ENCODE measurements at places on chromosomes 4 and X. TPM values are rescaled to one million over a fixed set of nuclear protein-coding genes. Genes with fewer than 3 reads are reported as not detected.
A peak's percentile ranks its signal among the peaks of the same experiment; 100 is the strongest.

DNA sequence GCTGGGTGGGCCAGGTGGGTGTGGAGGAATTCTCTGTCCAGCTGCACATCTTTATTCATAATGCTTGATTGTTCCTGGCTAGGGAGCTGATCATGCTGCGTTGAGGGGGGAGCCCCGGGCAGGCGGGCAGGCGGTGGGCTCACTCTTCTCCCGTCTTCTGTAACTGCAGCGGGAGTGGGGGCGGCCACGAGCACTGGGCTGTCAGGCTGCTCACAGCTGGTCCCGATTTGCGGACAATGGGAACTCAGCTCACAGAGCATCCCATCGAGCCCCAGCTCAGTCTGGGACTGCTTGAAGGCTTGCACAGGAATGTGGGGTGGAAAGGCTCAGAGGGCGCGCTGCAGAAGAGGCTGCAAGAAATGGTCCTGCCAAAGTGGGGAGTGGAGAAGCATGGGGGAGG, 63.8 kb downstream of the EFNB1 start:
- DNase-seq, result no peak

DNA sequence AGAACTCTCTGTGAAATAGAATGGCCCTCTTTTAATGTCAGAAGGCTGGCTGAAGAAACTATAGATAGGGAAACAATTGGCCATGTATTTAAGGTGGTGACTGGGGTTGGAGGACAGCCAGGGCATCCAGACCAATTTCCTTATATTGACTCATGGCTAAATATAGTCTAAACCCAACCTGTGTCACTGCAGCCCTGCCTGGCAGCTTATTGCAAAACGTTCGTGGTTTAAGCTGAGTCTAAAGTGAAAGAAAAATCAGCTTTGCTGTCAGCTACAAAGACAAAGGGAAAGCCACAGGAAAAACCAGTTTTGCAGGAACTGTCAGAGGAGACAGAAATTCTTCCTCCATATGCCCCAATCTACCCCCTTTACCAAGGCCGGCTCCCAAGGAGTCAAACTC, 902.8 kb upstream of the NDST4 start:
- DNase-seq, result no peak

DNA sequence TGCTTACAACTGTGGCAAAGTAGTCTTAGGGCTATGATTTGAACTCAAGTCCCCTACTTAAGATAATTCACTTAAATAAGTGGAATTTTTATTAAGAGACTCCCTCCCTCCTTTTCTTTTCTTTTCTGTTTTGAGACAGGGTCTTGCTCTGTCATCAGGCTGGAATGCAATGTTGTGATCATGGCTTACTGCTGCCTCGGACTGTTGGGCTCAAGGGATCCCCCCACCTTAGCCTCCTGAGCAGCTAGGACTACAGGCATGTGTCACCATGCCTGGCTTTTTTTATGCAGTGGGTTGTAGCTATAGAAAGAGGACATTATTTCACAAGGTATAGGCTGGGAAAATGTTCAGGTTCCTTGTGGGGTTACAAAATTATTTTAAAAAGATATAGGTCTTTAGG, 19.2 kb downstream of the DIAPH2 start:
- DNase-seq, result no peak

- no peak for DNase-seq
Measured at GRCh38 chr4:57034520-57034919, 55.8 kb downstream of the POLR2B start.

GRCh38 chr4:144575181-144575580, 70.8 kb upstream of the HHIP start:
- DNase-seq, result no peak

- no peak for DNase-seq
Measured at GRCh38 chrX:118541482-118541881, 45.9 kb downstream of the DOCK11 start.

DNA sequence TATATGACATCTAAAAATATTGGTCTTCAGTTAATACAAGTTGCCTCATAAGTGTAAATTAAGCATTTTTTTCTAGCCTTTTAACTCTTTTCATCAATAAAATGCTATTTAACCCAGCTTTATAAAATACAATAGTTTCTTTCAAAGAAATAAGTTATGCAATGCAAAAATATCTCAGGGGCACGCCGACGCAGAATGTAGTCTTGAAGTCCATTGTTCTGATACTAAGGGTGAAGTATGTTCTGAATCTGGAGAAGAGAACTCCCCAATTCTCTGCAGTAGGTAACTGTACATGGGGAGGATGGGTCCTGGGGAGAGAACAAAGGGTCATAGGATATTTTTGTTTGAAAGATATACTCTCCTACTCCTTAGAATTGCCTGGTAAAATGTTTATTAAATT, 256.6 kb upstream of the NDST4 start:
- DNase-seq, result no peak

DNA sequence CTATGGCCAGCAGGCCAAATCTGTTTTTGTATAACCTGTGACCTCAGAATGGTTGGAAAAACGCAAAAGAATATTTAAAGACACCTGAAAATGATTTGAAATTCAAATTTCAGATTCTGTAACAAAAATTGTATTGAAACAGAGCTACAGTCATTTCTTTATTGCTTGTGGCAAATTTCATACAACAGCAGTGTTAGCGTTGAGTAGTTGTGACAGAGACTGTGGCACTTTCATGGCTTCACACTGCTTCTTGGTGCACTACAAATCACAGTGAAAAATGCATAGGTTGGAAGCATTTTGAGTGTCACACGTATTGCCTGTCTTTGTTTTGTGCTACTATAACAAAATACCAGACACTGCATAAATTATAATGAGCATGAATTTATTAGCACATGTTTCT, 12.2 kb upstream of the PARM1 start:
- DNase-seq, result no peak

DNA sequence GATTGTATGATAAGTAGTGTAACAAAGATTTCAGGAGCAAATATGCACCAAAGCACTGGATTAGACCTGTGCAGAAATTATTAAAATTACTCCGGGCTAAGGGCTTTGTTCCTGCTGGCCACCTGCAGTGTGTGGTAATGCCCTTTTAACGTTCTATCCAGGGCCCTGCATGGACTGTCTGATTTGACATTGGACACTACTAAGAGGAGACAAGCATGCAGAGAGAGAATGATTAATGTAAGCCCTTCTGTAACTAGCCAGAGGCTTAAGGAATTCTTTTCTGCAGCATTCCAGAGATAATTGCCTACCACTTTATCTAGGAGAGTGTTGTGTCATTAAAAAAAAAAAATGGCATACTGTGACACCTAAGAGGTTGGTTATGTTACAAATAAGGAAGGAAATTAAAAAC, 117.0 kb downstream of the PCDH7 start:
- DNase-seq, result no peak

- no peak for DNase-seq
Measured at GRCh38 chr4:58587856-58588255, 1477.7 kb upstream of the IGFBP7 start.

DNA sequence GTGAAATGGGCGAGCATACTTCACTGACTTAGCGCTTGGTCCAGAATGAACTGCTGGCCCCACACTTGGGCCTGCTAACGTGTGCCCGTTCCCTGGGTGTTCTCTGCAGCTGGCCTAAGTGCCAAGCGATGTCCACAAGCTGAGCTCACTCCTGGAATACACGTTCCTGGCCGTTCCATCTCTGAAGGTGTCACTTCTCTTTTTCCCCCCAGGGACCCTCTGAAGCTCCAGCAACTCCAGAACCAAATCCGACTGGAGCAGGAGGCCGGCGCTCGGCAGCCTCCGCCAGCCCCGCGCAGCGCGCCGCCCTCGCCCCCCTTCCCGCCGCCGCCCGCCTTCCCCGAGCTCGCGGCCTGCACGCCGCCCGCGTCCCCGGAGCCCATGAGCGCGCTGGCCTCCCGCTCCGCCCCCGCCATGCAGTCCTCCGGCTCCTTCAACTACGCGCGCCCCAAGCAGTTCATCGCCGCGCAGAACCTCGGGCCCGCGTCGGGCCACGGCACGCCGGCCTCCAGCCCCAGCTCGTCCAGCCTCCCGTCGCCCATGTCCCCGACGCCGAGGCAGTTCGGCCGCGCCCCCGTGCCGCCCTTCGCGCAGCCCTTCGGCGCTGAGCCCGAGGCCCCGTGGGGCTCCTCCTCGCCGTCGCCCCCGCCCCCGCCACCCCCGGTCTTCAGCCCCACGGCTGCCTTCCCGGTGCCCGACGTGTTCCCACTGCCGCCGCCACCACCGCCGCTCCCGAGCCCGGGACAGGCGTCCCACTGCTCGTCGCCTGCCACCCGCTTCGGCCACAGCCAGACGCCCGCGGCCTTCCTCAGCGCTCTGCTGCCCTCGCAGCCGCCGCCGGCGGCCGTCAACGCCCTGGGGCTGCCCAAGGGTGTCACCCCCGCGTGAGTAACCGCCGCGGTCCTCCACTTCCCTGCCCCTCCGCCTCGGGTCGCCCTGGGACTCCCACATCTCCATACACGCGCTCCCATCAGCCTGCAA, 132.3 kb downstream of the CBR4 start:
- no peak for DNase-seq

DNA sequence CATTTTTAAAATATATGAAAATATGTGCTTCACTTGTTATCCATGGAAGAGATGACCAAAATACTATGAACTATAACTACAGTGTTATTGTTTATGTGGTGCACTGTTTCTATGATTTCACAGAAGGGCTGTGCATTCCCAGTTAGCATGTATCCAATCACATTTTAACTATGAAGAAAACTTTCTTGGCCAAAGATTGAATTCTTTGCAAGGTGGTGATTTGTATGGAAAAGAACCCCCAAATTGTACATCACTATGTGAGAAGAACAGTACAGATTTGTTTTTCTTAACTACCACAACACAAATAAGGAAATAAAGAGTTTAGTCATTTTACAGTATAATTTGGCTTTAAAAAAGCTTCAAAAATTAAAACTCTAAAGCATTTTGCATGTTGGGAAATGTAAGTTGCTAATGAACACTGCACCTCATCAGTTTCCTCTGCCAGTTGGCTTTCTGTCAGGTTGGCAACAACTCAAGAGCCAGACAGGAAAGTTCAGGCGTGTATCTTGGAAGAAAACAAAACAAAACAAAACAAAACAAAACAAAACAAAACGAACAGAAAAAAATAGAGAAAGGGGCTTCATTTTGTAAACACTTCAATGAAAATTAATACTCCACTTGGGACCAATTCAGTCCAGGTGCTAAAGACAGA, 237.0 kb downstream of the SCFD2 start:
- no peak for DNase-seq

- DNase-seq, result no peak
Measured at GRCh38 chr4:56438766-56439165, 2.7 kb downstream of the PAICS start.

DNA sequence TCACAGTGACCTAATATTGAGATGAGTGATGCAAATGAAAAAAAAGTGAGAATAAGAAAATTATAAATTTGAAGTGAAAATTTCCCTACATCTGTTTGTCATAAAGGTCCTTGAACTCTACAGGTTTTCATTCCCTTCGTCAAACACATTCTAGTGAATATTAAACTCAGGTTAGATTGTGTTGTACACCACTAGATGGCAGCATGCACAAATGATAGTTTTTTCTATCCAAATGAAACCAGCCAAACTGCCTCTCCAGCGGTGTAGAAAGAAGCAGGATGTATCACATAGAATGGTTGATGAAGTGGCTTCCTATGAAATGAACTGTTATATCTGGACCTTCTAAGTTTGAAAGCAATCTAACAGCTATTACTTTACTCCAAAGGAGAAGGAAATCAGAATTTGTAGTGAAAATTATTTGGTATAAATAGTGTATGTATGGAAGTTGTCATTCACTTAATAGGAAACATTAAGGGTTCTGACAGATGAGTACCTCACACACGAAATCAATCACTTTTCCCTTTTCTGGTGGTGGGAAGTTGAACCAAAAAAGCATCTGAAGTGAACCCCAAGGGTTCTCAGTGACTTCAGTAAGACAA, 382.7 kb downstream of the UNC5C start:
- DNase-seq, result peak; percentile 58

DNA sequence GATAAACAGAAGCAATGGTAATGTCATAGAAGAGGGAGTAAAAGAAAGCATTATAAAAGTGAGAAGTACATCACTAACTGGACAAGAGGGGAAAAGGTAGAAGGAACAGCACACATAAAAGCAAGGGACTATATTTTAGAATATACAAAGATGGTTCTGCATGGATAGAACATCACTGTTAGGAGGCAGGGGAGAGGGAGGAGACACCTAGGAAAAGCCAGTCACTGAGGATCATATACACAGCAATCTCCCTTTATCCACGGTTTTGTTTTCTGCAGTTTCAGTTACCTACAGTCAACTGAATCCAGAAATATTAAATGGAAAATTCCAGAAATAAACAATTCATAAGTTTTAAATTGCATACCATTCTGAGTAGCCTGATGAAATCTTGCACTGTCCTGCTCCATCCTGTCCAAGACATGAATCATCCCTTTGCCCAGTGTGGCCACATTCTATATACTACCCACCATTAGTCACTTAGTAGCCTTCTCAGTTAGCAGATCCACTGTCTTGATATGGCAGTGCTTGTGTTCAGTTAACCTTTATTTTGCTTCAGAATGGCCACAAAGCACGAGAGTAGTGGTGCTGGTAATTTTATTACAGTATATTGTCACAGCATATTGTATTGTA, 74.2 kb downstream of the PPA2 start:
- DNase-seq, result no peak

DNA sequence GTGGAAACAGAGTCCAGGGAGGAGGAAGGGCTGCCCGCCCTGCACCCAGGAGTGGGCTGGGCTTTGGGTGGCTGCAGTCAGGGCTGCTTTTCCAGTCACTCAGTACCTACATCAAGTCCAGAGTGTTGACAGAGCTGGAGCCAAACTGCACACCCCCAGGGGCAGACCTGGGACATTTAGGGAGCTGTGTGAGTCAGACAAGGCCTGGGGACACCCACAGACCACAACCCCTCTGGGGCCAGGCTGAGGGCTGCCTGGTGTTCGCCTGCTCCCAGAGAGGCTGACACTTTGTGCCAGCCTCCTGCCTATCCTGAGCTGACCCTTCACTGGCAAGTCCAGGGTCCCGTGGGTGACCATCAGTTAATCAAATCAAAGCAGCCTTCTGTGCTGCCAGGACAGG, 240.0 kb downstream of the BCOR start:
- DNase-seq, result no peak

- no peak for DNase-seq
Measured at GRCh38 chr4:24836661-24837242, 41.4 kb downstream of the SOD3 start.

GRCh38 chrX:130105244-130105643, 5.1 kb downstream of the ELF4 start:
- no peak for DNase-seq

Gene DCAF8L2
- total RNA-seq, result not detected

Gene NAA11
- total RNA-seq, result not detected

Gene ART3
- 17.7 TPM for total RNA-seq

Gene TLR6
- 3.8 TPM for total RNA-seq

Gene GJB1
- total RNA-seq, result 15.5 TPM

All from dorsolateral prefrontal cortex (tissue), 122 donors.